Amygdala (tissue), 56 donors: ENCODE measurements at places on chromosomes 5 and 9.

DNA sequence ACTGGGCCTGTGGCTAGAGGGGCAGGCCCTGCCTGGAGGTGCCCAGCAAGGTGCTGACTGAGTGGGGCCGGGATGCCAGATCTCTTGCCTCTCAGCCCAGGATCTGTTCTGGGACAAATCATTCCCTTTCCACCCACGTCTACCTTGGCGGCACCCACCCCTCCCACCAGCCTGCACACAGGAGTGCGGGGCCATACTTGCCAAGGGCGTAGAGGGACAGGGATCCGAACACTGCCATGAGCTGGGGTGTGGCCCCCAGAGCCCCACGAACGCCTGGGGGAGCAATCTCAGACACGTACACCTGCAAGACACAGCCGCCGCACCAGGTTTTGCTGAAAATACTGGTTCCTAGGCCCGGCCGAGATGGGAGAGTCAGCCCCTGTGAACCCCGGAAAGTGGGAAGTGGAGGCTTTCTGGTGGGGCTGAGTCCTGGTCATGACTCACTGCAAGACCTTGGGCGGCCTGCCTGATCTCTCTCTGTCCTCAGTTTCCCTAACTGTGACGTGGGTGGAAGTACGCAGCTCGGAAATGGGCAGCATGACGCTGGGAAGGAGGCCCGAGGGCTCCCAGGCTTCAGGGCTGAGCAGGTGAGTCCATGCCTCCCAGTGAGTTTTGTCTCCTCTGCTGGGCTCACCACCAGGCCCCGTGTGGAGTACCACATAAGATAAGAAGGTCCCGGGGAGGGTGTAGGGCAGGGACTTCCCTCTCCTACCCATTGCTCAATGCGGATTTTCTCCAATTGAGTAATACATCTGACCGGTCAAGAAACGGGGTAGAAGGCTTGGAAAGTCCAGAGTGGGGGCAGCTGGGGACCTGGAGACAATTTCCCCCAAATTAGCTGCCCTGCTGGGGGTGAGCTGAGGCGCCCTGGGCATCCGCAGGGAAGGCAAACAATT, 2.6 kb downstream of the SLC2A6 start:
- no peak for DNase-seq

GRCh38 chr5:132222649-132223038, 5.0 kb downstream of the P4HA2 start:
- DNase-seq: no peak

GRCh38 chr9:36543916-36544315, 28.8 kb upstream of the MELK start:
- DNase-seq: no peak

DNA sequence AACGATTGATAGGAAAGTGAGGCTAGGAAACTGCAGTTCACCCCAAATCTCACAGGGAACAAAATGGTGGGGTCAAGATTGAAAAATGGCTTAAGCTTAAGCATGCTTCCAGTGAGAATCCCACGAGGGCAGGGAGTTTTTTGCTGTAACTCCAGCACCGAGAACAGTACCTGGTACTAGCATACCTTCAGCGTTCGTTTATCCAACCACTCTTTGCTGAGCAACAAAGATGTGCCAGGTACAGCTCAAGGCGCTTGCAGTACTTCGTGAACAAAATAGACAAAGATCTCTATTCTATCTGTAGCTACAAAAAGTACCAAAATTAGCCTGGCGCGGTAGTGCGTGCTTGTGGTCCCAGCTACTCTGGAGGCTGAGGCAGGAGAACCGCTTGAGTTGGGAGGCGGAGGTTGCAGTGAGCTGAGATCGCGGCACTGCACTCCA, 778 bp upstream of the PPP6C start:
- no peak for DNase-seq

DNA sequence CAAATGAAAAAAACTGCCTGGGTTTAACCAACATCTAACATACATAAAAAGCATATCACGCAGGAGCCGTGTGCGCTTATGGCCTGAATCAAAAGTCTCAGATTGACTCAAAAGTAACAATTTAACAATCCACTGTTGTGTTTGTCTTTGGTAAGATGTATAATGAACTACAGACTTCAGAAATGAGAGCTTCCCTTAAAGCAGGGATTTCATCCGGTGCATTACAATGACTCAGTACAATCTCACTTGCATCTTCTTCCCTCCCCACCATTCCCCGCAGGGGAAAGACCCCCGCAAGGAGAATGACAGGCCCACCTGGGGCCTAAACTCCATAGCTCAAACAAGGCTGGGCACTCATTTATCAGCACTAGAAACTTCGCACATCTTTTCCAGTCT, 1.4 kb downstream of the ZFR start:
- DNase-seq: no peak

GRCh38 chr5:159098603-159099436, 896 bp downstream of the EBF1 start:
- no peak for DNase-seq

DNA sequence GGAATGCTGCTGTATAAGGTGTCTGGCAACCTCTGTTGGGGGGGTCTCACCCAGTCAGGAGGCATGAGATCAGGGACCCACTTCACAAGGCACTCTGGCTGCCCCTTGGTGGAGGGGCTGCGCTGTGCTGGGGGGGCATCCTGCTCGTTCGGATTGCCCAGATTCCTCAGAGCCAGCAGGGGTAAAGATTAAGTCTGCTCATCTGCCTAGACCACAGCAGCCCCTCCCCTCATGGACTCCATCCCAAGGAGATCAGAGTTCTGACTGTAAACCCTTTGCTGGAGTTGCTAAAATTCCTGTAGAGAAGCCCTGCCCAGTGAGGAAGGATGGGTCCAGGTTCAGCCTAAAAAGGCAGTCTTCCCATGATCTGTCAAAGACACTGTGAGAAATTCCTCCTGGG, 262.0 kb upstream of the C9orf72 start:
- DNase-seq: no peak

- no peak for DNase-seq
Measured at GRCh38 chr9:33942471-33943083, 106.1 kb downstream of the UBAP2 start.

GRCh38 chr9:37085233-37085632, 35.1 kb upstream of the ZCCHC7 start:
- DNase-seq: no peak

DNA sequence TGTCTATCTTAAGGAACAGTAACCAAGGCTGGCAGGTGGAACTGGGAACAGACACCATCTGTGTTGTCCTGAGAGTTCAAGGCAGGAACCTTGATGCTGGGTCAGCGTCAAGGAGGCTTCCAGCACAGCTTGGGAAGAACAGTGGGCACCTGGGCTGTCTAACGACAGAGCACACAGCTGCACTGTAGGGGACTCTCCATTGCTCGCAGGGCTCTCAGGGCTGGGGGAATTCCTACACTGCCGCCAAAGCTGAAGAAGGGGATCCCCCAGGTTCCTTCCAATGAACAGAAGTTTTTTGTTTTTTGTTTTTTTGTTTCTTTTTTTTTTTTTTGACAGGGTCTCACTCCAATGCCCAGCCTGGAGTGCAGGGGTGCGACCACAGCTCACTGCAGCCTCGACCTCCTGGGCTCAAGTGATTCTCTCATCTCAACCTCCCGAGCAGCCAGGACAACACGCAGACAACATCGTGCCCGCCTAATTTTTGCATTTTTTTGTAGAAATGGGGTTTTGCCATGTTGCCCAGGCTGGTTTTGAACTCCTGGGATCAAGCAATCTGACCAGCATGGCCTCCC, 81.9 kb downstream of the PTPN3 start:
- no peak for DNase-seq

DNA sequence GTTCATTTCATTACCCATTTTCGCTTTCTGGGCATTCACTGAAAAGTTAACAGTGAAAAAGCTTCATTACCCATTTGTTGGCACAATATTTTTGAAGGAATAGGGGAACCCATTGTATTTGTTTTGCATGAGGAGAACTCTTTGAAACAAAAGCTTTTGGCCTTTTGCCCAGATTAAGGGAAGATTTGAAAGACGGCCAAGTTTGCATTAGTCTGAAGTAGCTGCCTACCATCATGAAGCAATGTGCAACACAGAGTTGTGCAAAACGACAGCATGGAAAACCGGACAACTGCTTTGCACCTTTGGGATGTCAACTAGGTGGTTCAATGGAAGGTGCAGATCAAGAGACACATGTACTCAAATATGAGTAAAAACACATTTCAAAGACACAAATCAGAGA, 84.9 kb downstream of the TRPM3 start:
- DNase-seq: no peak

DNA sequence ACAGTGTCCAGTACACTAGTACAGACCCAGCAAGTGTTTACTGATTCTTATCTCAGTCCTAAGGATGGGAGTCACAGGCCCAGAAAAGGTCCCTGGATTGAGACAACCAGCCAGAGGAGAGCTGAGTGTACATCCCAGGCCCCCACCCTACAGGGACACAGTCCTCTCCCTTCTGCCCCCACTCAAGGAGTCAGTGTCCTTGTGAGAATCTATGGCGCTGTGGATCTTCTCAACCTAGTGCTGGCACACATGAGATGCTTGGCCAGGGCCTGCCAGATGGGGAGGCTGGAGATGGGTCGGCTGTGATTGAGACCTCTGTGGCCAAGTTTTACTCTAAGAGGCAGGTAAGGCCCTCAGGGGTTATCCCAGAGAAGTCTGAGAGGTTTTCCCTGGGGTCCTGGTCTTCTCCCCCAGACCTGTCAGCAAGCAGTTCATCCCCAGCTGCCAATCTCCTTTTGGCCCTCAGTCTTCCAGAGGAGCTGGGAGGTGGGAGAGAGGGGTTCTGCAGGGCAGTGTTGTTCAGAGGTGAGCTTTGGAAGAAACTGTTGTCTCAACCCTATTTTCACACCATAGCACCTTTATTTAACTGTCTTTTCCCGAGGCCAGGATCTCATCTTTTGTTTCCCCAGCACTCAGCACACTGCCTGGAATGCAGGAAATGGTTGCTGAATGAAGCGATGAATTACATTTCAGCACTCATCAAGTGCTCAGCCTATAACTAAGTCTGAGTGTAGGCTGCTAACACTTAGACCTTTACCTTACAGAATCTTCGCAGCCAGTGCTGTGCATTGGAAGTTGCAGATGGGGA, 3.2 kb upstream of the NSD1 start:
- DNase-seq: no peak

- DNase-seq: no peak
Measured at GRCh38 chr5:139796061-139796806, 626 bp downstream of the PSD2 start.

GRCh38 chr9:114852050-114852594, 46.3 kb upstream of the TNFSF15 start:
- DNase-seq: no peak

DNA sequence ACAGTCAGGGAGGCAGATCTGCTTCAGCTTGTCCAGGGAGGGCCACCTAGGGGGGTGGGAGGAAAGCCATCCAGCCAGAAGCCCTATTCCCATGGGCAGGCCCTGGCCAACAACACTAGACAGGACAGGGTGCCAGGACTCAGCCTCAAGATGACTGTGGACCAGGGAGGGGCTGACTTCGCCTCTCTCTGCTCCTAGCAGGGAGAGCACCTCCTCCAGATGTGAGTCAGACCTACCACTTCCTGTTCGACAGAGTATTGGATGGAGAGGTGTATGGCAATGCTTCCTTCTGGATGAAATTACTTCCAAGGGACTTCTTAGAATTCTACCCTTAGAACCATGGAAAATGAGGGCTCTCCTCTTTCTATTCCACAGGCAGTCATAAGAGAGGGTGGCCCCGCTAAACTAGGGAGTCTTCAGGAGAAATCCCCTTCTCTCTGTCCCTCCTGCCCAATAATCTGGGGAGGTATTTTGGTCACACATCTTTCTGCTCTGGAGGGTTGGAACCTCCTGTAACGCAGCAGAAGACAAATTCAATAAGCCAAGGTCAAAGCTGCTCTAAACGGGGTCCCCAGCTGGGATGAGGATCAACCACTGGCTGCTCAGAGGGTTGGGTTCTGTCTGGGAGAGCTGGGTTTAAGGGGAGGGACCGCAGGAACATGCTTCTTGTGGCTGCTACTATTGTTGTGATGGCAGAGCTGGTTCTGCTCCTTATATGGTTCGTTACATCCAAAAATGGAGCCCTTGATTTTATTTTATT, 23.2 kb upstream of the RCL1 start:
- DNase-seq: no peak

DNA sequence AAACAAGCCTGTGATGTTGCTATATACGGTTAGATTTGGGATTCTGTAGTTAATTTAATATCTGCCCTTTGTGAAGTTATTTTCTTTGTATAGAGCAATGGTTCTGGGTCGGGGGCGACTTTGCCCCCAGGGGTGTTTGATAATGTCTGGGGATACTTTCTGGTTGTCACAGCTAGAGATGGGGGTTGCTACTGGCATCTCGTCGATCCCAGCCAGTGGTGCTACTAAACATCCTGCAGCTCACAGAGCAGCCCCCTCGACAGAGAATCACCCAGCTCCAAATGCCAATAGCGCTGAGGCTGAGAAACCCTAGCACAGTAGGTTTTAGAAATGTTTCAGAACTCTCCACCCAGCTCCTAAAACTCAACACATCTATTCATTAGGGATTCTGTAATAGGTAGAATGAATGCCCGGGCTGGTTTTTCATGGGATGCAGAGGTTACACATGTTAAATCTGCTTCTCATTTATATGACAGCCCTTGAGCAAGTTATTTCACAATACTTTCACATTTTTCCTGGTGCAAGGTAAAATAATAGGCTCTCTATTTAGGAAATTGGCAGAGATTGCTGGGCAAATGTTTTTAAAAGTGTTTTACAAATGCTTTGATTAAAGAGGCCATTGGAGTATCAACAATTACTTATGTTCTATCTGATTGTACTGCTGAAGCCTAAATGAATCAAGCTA, 75.2 kb upstream of the CTSL start:
- DNase-seq: no peak

DNA sequence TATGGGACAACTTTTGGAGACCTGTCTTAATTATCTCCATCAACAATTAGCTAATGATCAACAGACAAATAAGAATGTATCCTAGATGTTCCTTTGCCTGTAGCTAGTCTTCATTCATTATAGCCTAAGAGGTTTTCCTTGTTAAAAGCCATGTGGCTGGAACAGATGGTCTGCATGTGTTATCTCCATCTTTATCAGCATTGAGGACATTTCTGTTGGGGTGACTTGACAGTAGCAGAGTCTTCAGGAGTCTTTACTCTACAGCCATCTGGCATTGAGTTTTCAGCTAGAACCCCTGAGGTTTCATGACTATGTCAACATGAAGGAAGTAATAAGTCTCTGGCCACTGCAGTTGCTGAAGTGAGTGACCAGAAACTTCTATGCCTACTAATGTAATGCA, 106.6 kb upstream of the TLE4 start:
- no peak for DNase-seq

- DNase-seq: no peak
Measured at GRCh38 chr5:136311999-136312398, 53.3 kb downstream of the TRPC7 start.

- DNase-seq: no peak
Measured at GRCh38 chr5:93163010-93163663, 417.9 kb downstream of the NR2F1-AS1 start.

DNA sequence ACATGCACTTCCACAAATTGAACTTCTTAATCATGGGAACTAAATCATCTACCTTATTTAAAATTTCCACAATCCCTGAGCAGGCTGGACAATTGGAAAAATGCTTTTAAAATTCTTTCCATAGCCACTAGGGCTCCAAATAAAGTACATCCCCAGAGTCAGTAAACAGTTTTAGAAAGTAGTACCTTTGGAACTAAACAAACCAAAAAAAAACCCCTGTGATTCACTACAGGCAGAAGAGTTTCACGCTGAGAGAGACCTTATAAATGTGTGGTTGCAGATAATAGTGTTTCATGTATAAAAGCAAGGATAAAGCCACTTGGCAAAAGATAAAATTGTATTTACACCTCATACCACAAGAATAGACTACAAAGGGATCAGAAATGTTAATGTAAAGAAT, 11.8 kb upstream of the HMGCR start:
- DNase-seq: no peak
